ENCODE measurements at places on chromosomes 12 and 14.

DNA sequence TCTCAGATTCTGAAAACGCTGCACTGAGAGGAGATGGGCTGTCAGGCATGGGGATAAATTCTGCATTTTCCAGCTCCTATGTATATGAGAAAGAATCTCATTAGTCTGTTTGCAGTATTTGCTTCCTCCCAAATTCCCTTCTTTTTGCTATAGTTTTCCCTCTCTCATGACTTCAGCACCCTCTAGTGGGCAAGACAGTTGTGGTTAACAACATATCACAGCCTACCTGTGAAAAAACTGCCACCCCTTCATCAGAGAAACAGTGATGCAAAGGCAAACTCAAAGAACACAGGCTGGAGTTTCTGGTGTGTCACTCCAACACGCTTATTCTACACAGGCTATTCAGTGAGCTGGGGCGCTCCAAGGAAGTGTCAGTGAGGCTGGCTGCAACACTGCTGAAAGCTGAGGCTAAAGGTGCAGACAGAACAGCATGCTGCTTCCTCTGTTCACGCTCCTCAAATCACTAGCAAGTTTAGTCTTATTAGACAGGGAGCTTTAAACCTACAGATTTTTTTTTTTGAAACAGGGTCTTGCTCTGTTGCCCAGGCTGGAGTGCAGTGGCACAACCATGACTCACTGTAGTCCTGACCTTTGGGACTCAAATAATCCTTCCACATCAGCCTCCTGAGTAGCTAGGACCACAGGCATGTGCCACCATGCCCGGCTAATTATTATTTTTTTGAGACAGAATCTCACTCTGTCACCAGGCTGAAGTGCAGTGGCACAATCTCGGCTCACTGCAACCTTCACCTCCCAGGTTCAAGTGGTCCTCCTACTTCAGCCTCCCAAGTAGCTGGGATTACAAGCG is 19.3 kb downstream of the ZC2HC1C start:
- H3K27me3 ChIP-seq, result no peaks in the 10 kb centered on the region
- no peaks in the 10 kb centered on the region for H3K4me1 ChIP-seq
- H3K36me3 ChIP-seq, result peaks cover 45% of the 10 kb centered on the region
- H3K4me3 ChIP-seq, result no peak overlapping the region
- no peak overlapping the region for H3K27ac ChIP-seq

- peaks cover 2% of the 10 kb centered on the region for H3K36me3 ChIP-seq
- H3K27ac ChIP-seq, result no peak overlapping the region
- no peaks in the 10 kb centered on the region for H3K27me3 ChIP-seq
- H3K4me1 ChIP-seq, result no peaks in the 10 kb centered on the region
Measured at GRCh38 chr14:44988694-44989093, 26.7 kb downstream of the TOGARAM1 start.

GRCh38 chr12:28570811-28571210 is 380.6 kb downstream of the CCDC91 start:
- H3K27ac ChIP-seq, result no peak overlapping the region
- H3K4me3 ChIP-seq, result no peak overlapping the region
- no peak for DNase-seq
- no peaks in the 10 kb centered on the region for H3K27me3 ChIP-seq
- H3K36me3 ChIP-seq, result no peaks in the 10 kb centered on the region
- no peaks in the 10 kb centered on the region for H3K4me1 ChIP-seq

GRCh38 chr14:86961106-86961716 is 1031.8 kb downstream of the GALC start:
- H3K27me3 ChIP-seq, result no peaks in the 10 kb centered on the region
- no peaks in the 10 kb centered on the region for H3K36me3 ChIP-seq
- no peak overlapping the region for H3K27ac ChIP-seq
- H3K4me3 ChIP-seq, result no peak overlapping the region
- no peak for DNase-seq
- H3K4me1 ChIP-seq, result no peaks in the 10 kb centered on the region

DNA sequence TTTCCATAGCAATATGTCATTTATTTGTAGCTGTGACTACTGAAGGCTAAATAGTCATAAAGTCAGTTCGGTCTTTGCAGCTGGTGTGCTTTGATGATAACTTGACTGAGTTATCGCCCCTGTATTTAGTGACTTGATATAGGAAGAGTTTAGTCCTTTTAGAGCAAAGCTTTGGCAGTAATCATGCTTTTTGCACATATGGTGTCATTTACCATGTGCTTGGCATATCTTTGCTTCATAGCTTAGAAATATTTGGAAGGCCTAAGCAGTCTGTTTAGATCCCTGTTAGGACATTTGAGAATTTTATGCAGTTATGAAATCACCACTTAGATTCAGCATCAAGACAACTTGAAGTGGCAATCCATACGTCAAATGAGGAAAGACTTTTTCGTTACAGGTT is 31.6 kb downstream of the POLR3B start:
- no peak overlapping the region for H3K4me3 ChIP-seq
- H3K4me1 ChIP-seq, result no peaks in the 10 kb centered on the region
- no peaks in the 10 kb centered on the region for H3K27me3 ChIP-seq
- peaks cover 5% of the 10 kb centered on the region for H3K36me3 ChIP-seq
- DNase-seq, result no peak
- H3K27ac ChIP-seq, result no peak overlapping the region

DNA sequence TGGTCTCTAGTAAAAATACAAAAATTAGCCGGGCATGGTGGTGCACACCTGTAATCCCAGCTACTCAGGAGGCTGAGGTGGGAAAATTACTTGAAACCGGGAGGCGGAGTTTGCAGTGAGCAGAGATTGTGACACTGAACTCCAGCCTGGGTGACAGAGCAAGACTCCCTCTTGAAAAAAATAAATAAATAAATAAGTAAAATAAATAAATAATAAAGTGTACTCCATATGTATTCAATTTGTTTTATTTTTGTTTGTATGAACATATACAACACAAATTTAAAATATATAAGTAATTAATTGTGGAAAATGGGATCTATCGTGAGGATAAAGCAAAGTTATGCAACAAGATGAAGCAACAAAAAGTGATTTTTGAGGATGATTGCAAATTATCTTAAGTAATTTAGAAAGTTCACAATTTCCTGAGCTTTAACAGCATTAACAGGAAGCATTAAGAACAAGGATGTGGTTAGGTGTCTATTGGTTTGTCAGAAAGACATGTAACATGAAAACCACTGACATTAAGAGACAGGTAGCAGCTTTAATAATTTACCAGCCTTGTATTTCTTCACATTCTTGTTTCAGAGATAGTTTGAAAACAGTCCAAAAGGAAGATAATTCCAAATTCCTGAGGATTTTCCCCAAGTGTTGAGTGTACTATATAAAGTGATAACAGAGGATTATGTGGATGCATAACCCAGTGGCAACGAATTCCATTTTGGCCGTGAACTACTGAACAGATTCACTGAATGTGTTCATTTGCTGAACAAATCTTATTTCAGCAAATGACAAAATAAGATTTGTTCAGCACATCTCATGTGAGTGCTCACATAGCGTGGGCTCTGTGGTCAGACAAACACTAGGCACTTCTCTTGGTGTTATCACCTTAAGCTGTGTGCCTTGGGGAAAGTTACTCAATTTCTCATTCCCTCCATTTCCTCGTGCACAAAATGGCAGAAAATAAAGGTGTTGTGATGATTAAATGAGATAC is 68.6 kb upstream of the RESF1 start:
- peak overlapping the region; percentile 90 for H3K27ac ChIP-seq
- no peaks in the 10 kb centered on the region for H3K27me3 ChIP-seq
- H3K4me1 ChIP-seq, result peaks cover 52% of the 10 kb centered on the region
- peak overlapping the region; percentile 55 for H3K4me3 ChIP-seq
- peak; percentile 40 for DNase-seq

- H3K4me1 ChIP-seq, result no peaks in the 10 kb centered on the region
- no peak overlapping the region for H3K4me3 ChIP-seq
- no peaks in the 10 kb centered on the region for H3K36me3 ChIP-seq
- no peaks in the 10 kb centered on the region for H3K27me3 ChIP-seq
Measured at GRCh38 chr12:24152270-24152669, 202.8 kb upstream of the SOX5 start.

DNA sequence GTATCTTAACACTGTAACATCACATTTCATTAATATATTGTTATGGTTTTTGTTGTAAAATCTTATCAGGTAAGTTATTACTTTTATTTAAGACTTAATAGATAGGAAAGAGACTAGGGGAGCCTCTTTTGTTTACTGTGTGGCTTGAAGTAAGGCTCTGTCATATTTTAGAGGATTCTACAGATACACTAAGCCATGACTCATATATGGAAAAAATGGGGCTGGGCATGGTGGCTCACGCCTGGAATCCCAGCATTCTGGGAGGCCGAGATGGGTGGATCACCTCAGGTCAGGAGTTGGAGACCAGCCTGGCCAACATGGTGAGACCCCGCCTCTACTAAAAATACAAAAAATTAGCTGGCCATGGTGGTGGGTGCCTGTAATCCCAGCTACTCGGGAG is 23.6 kb upstream of the NPFF start:
- no peaks in the 10 kb centered on the region for H3K27me3 ChIP-seq
- H3K27ac ChIP-seq, result no peak overlapping the region
- DNase-seq, result no peak
- no peaks in the 10 kb centered on the region for H3K4me1 ChIP-seq
- H3K4me3 ChIP-seq, result no peak overlapping the region

- no peaks in the 10 kb centered on the region for H3K27me3 ChIP-seq
- no peak overlapping the region for H3K27ac ChIP-seq
- no peak overlapping the region for H3K4me3 ChIP-seq
- no peaks in the 10 kb centered on the region for H3K36me3 ChIP-seq
Measured at GRCh38 chr14:62253911-62254310, 491.7 kb downstream of the SNAPC1 start.

- no peaks in the 10 kb centered on the region for H3K4me1 ChIP-seq
- DNase-seq, result no peak
- H3K36me3 ChIP-seq, result no peaks in the 10 kb centered on the region
- H3K4me3 ChIP-seq, result no peak overlapping the region
Measured at GRCh38 chr14:36006623-36007022, 169.9 kb downstream of the PTCSC3 start.

GRCh38 chr12:85237327-85237726 is 42.7 kb upstream of the ALX1 start:
- no peak overlapping the region for H3K27ac ChIP-seq
- H3K4me3 ChIP-seq, result no peak overlapping the region
- no peaks in the 10 kb centered on the region for H3K27me3 ChIP-seq
- no peak for DNase-seq

DNA sequence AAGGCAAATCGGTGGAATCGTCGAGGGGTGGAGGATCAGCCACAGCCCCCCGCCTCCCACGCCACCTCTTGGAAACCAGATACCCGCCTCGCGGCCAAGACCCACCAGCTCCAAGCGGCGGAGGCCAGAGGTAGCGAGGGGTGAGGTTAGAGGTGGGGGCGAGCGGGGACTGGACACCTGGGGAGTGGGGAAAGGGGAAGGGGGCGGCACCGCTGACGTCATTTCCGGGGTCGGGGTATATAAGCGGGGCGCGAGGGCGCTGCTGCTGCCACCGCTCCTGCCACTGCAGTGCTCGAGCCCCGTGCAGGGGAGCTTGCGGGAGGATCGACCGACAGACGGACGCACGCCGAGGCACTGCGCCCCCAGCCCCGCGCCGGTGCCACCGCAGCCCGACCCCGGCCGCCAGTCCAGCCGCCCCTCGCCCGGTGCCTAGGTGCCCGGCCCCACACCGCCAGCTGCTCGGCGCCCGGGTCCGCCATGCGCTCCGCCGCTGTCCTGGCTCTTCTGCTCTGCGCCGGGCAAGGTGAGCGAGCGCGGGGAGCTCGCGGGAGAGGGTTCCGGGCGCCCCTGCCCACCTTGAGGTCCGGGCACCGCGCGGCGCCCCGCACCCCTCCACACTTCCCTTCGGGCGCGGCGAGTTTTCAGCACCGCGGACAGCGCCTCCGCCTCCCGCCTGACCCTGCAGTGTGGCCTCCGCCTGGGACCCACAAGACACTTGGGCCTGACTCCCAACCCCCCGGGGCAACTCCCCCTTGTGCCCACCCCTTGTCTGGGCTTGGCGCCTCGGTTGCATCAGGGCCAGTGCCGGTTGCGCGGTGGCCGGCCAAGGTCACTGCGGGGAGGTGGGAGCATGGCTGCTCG is at the start of gene CHGA:
TSS of gene CHGA (plus strand) at position 268 of the 861 bp plus-strand sequence. CDS start at position 478, 210 bp downstream.
- no peaks in the 10 kb centered on the region for H3K36me3 ChIP-seq
- peaks cover 20% of the 10 kb centered on the region for H3K27me3 ChIP-seq
- H3K27ac ChIP-seq, result no peak within 1 kb of the TSS
- peak; percentile 74 for DNase-seq
- peaks cover 4% of the 10 kb centered on the region for H3K4me1 ChIP-seq

DNA sequence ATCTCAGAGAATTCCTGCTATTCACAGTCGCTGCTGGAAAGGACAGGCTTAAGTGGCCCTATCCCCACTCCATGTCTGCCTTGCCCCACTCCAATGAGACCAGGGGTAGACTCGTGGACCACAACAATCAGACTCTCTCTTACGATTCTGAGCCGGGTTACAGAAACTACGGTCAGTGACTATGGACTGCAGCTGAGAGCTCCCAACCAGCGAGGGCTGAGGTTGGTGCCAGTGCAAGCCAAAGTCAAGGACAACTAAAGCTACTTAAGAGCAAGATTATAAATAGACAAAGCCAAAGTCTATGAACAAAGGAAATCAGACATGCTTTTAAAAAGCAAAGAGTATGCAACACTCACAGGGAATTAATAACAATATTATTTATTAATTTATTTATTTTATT is 18.3 kb upstream of the AMIGO2 start:
- no peaks in the 10 kb centered on the region for H3K27me3 ChIP-seq
- no peak overlapping the region for H3K4me3 ChIP-seq
- no peak overlapping the region for H3K27ac ChIP-seq

DNA sequence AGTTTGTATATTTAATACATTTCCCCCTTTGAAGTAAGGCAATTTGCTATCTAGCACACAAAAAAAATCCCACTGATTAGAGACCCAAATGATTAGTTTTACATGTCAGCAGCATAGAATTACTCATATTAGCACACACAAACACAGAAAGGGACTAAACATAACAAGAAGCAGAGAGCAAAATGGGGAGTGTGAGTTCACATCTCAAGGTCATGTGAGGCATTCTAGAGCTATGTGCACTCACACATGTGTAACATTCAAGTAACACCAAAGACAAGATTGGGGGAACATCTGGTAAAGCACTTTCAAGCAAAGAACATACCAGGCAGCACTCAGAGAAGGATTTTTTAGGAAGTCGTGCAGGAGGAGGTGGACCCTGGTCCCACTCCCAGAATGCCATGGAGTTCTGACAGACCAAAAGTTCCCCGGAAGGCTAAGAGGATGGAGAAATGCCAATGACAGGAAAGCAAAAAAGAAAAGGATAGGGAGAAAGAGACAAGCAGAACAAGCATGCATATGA is 105.8 kb upstream of the SINHCAF start:
- no peak for DNase-seq
- no peaks in the 10 kb centered on the region for H3K4me1 ChIP-seq
- no peaks in the 10 kb centered on the region for H3K36me3 ChIP-seq
- H3K4me3 ChIP-seq, result no peak overlapping the region
- H3K27ac ChIP-seq, result no peak overlapping the region
- H3K27me3 ChIP-seq, result peaks cover 5% of the 10 kb centered on the region

- H3K36me3 ChIP-seq, result no peaks in the 10 kb centered on the region
- no peak overlapping the region for H3K27ac ChIP-seq
- H3K4me3 ChIP-seq, result no peak overlapping the region
- no peaks in the 10 kb centered on the region for H3K4me1 ChIP-seq
- DNase-seq, result no peak
Measured at GRCh38 chr12:106058256-106059182, 80.2 kb downstream of the NUAK1 start.
